Stimulated activated CD4-positive, alpha-beta T cell treated with anti-CD3 and anti-CD28 coated beads, Interleukin-12 subunit alpha, Interleukin-12 subunit beta, amount 100 ng/mL, for 48 hours (primary cell): ENCODE measurements at places on chromosomes 4 and X.

- no peak for DNase-seq
These were observed 665.6 kb upstream of the CPEB2 start for GRCh38 chr4:14336656-14337055.

DNA sequence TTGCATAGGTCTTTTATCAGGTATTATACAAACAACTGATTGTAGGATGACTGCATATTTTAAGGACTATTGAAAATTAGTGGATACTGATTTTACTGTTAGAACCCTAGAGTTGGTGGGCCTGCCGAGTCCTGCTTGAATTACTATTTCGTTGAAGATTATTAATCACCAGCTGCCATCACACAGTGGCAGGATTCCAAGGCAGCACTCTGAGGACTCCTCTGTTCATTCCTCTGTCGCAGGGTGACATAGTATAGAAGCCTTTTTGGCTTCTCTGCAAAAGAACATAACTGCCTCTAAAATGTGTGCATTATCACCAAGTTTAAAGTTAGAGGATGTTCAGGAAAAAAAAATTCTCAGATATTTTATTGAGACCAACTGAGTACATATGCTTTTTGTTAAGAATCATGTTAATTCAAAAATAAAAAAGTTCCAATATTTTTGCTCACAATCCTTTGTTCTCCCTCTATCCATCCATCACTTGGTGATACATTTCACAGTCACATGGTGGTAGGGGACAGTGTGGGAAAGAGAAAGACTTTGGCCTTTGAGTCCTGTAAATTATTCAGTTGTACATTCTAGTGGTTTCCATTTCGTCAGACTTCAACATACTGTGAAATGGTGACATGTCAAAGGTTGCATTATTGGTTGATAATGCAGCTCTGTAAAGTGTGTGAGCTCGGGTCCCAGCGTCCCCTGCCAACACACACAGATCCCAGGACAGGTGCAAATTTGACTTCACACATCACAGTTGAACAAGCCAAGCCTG, 332.5 kb downstream of the GRID2 start:
- DNase-seq: no peak

DNA sequence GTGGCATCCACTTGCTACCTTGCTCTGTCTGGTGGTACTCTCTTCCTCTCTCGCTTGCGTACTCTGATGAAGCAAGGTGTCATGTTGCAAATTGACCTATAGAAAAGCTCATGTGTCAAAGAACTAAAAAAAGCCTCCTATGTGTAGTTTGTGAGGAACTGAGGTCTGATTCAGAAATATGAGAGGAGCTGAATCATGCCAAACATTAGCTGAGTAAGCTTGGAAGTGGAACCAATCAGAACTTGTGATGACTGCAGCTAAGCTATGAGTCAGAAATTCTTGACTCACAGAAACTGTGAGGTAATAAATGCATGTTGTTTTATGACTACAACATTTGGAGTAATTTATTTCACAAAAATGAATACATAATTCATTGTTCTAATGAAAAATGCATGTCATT, 2138.8 kb downstream of the PCDH7 start:
- DNase-seq: no peak

DNA sequence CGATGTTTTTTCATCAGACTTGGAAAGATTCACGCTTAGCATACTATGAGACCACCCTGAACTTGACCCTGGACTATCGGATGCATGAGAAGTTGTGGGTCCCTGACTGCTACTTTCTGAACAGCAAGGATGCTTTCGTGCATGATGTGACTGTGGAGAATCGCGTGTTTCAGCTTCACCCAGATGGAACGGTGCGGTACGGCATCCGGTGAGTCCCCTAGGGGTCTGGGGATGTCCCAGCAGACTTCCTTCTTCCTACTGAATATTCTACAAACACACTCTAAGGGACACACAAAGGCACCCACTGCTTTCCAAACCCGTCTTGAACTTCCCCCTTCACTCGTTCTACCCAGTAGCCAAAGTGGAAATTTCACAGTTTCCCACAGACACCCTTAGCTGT, 9.3 kb downstream of the GABRQ start:
- no peak for DNase-seq

DNA sequence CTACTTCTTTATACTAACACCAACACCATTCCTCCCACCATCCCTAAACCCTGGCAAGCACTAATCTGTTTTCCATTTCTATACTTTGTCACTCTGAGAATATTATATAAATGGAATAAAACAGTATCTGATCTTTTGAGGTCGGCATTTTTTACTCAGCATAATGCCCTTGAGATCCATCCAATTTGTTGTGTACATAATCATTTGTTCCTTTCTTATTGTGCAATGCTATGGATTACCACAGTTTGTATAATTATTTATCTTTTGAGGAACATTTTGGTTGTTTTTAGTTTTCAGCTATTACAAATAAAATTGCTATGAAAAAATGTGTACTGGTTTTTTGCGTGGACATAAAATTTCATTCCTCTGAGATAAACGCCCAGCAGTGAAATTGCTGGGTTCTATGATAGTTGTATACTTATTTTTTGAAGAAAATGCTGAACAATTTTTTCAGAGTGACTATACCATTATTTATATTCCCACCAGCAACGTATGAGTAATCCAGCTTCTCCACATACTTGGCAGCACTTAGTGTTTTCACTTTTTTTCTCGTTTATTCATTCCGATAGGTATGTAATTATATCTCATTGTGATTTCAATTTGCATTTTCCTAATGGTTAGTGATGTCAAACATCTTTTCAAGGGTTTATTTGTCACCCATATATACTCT, 154.3 kb upstream of the DCAF8L1 start:
- DNase-seq: no peak

DNA sequence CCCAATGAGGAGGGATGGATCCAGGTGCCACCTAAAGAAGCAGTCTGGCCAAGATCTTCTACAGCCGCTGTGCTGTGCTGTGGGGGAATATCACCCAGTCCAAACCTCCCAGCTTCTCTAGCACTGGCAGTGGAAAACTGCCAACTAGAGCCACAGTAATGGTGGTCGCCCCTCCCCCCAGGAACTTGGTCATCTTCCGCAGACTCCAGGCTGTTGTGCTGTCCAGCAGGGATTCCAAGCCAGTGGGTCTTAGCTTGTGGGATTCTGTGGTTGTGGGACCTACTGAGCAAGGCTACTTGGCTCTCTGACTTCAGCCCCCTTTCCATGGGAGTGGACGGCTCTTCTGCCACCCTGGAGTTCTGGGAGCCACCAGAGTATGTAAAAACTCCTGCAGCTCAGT, 18.2 kb downstream of the GPRASP1 start:
- DNase-seq: no peak

DNA sequence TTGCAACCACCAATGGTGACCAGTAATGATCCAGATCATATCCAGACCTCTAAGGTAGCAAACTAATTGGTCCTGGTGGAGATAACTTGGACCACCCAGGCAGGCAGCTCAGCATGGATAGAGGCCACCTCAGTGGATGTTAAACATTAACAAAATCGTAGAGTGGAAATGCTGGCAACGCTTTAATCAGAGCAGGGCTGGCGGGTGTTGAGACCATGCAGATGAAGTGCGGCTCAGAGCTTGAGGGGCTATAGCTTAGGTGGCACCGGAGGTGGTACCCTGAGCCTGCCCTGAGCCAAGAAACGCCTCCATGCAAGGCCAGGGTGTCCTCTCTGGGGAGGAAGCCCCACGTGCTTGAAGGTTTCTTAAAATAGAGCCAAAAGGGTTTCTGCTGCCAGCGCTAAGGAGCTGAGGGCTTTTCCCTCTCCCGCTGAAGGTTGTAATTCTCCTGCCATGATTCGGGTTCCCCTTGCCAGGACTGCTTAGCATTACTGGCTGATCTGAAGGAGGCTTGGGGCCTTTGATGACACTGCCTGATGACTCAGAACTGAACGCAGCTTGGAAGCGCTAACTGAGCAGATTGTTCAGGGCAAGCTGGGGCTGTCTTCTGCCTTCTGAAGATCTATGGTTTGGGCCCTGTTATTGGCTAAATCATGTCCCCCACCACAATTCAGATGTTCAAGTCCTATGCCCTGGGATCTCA, 177.8 kb upstream of the ATP6AP2 start:
- no peak for DNase-seq

DNA sequence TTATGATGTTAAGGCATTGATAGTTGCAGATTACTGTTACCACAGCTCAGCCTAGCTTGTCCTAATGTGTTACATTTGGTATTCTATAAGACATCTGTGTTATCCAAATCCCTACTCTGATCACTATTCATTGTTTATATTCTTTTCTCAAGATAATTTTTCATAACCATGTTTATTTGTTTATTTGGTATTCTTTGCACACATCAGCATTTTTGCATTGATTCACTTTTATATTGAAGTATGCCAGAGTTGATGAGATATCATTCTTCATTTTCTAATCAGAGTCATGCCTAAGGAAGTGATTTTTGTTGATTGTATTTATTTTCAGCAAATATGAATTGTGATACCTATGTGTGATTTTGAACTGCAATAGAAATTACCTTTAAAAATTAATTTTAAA, 61.2 kb upstream of the PDHA2 start:
- no peak for DNase-seq

- DNase-seq: no peak
These were observed 101.9 kb downstream of the SORCS2 start for GRCh38 chr4:7294176-7294756.

- DNase-seq: no peak
These were observed 7.4 kb upstream of the SLC9B1 start for GRCh38 chr4:103026868-103027267.
